ENCODE measurements at places on chromosomes 16 and 17.

- no peak for DNase-seq
Measured at GRCh38 chr17:14448818-14449217, 147.9 kb downstream of the HS3ST3B1 start.

- DNase-seq, result no peak
Measured at GRCh38 chr16:23691483-23692189, 12.9 kb downstream of the PLK1 start.

GRCh38 chr16:85798901-85799496, 345 bp downstream of the EMC8 start:
- peak; percentile 87 for DNase-seq

DNA sequence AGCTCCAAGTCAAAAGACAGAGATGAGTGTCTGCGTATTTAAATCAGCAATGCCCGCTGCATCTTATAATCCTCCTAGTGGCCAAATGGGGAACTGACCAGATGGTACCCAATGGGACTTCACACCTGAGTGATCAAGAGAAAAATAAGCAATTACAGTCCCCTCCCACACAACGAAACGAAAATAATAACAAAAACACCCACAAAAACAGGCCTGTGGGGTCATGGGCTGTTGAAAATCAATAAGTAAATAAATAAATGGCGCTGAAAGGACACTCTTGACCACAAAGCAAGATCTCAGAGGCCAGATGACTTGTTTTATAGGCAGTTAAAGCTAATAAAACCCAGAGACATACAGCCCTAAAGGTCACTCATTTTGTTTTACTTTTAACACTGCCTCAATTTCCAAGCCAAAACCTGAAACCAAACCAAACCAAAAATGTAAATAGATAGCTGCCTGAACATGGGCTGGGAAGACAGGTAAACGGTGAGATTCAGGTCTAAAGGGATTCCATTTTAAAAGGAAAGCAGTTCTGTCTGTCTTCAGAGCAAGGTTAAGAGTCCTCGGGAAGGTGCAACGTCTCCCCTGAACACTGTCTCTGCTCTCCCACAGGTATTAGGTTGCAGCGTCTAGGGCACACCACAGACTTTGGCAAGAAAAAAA, 1.3 kb downstream of the ZNF821 start:
- DNase-seq, result peak; percentile 78

DNA sequence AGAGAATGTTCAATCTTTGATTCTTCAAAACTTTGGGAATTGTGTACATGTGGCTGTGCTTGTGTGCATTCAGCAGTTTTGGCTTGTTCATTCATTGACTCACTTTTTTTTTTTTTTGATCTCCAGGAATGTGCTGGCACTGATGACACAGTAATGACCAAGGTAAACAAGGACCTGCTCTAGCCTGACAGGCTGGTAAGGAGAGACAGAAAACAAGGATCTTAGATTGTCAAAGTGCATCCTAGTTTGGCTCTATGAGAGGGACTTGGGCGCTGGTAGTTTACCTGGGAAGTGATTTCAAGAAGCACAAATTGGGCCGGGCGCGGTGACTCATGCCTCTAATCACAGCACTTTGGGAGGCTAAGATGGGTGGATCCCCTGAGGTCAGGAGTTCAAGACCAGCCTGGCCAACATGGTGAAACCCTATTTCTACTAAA, 233.1 kb upstream of the WSCD1 start:
- no peak for DNase-seq

DNA sequence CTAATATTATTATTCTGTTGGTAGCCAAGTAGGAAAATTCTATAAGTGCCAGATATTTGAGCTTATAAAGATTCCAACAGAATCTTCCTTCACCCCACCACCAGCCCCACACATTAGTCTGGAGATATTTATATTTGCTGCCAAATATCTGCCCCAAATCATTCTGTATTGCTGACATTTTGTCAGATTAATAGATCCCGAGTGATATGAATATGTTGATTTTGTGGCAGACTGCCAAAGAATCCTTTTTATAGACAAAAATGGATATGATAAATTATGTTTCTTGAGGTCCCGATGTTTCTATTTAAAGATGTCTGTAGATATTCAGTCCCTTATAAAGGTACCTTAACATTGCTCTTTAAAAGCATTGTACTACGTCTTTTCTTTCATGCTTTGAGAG, 162.2 kb upstream of the KCNJ16 start:
- DNase-seq, result no peak

- DNase-seq, result no peak
Measured at GRCh38 chr17:67765623-67766022, 47.9 kb downstream of the NOL11 start.

DNA sequence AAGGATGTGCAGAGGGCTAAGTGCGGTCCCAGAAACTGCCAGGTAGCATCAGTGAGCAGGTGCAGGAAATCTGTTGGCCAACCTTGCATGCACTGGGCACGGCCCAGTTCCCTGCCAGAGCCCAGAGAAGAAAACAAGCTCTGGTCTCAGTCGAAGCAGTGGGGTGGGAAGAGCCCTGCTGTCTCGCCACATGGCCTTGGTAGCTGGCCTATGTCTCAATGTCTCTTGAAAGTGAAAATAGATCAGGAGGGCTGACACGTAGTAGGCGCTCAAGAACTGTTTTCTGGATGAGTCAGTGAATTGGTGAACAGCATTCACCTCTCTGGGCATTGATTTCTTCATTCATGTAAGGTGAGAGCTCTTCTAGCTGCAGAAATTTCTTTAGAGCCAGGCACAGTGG, 90.4 kb downstream of the MARF1 start:
- no peak for DNase-seq

DNA sequence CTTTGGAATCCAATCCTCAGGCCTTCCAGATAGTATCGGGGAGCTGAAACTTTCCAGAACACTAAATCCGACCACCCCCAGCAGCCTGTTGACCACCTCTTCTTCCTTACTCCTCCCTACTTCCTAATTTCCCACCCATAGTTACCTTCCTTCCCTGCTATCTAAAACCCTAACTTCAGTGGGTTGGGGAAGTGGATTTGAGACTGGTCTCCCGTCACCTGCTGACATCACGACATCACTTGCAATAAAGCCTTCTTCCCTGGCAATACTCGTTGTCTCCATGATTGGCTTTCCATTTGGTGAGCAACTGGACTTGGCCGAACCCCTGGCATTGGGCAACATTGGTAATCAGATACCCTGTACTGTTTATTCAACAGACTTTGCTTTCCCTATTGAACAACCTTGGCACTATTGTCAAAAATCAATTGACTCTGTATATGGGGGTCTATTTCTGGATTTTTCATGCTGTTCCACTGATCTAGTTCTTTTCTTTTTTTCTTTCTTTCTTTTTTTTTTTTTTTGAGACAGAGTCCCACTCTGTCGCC, 11.8 kb upstream of the FOXK2 start:
- no peak for DNase-seq

- DNase-seq, result no peak
Measured at GRCh38 chr17:31309556-31309955, 4.3 kb downstream of the EVI2B start.

- DNase-seq, result no peak
Measured at GRCh38 chr17:81566461-81567126, 14.4 kb upstream of the FAAP100 start.

- no peak for DNase-seq
Measured at GRCh38 chr17:31580316-31580705, 188.8 kb downstream of the RAB11FIP4 start.

GRCh38 chr16:86373276-86373901, 136.9 kb upstream of the FOXF1 start:
- no peak for DNase-seq

DNA sequence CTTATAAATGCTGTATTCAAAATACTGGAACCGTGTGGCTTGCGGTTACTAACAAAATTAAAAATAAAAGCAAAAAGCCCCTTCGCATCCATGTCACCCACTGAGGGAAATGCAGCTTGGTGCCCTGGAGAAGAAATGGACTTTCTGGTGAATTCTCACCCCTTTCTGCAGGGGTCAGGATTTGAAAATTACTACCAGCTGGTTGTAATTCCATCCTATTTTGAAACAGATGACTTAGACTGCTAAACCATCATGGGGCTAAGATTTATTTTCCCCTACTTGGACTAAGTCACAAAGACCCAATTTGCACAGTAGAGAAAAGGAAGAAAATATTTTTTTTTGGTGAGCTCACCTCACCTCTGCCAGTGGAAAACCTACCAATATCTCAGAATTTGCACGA, 111.4 kb upstream of the MYOCD start:
- DNase-seq, result no peak

DNA sequence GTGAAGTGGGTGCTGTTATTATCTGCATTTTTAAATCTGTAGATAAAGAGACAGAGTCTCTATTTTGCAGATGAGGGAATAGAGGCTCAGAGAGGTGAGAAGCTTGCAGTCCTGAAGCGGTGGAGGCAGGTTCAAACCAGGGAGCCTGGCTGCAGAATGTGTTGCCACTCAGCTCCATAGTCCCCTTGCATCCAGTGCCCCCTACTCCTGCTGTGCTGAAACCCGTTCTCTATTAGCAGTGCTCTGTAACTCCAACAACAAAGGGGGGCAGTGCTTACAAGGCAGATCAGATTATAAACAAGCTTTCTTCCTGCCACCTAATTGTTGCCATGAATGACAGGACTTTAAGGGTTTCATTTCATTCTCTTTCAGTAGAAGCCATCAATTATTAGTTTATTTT, 118.1 kb upstream of the CACNG3 start:
- DNase-seq, result no peak

DNA sequence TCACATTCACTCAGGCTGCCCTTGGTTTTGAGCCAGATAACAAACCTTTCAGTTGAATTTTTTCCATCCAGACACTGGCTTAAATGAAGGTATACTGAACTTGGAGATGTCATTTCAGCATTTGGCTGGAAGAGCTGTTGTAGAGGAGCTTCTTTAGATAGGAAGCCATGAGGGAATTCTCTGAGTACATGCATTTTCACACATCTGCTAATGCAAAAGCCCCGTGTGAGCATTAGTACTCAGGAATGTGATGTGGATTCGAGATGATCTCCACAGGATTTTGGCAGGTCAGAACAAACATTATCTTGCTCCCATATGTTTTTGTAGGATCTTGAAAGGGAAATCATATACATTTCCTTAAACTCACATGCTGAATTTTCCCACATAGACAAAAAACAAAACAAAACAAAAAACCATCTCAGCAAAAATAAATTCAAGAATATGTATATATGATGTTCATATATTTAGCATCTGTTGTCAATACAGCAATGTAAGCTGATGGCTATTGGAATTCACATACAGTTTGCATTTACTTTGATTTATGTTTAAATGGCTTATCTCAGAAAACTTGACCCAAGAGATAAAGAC, 277.2 kb upstream of the TBX2 start:
- no peak for DNase-seq

GRCh38 chr17:50931144-50931908, 65.2 kb upstream of the TOB1 start:
- DNase-seq, result peak; percentile 92

- no peak for DNase-seq
Measured at GRCh38 chr16:5065813-5066212, at the start of gene C16orf89. TSS of gene C16orf89 (minus strand) at chr16:5065956. CDS start at chr16:5065908, 48 bp downstream.

DNA sequence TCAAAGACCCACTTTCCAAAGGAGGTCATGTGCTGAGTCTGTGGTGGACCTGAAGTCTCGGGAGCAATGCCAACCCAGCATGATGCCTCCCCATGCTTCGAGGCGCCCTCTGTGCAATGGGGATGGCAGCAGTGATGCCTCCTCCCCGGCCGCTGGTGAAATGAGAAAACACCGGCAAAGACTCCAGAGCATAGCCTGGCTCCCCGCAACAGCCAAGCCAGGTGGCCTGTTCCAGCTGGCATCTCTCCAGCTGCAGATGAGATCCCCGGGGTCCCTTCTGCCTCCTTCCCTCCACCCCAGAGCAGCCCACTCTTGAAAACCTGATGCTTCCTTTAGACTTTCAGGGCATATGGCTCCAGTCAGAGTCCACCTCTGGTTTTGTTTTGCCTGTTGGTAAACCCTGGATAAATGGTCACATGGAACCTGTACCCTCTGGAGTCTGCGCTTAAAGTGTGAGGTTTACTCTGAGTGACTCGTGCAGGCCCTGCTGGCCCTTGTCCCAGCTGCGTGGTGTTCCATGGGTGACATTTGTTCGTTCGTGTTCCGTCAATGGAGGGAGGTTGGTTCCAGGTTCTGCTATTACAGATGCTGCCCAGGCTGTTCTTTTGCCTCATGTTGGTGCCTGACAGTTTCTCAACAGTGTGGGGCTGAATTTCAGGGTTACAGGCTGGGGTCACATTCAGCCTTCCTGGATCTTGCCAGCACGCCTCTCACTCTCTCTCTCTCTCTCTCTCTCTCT, 181.8 kb upstream of the CIBAR2 start:
- DNase-seq, result no peak

Data from H7 (cell line).